ENCODE measurements at places on chromosomes 12 and 14. TPM values are rescaled to one million over a fixed set of nuclear protein-coding genes. Genes with fewer than 3 reads are reported as not detected.

DNA sequence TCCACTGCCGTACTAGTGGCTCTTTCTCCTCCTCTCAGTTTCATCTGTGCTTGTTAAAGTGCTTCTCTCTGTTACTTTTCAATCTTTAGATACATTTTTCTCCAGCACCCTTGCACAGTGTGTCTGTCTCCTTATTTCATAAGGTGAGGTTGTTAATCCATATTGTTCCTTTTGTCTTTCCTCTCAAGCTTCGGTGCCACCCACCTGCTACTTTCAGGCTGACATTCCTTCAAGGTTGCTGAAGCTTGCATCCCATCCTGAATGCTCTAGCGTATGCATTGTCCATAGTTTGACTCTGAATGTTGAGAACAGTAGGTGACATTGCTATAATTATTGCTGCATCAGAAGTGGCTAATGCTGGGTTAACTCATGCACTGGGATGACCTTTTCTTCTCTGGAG, 20.6 kb downstream of the TUNAR start:
- H3K36me3 ChIP-seq = no peaks in the 10 kb centered on the region
- no peaks in the 10 kb centered on the region for H3K27me3 ChIP-seq
- no peaks in the 10 kb centered on the region for H3K4me1 ChIP-seq

- no peak overlapping the region for H3K27ac ChIP-seq
- no peaks in the 10 kb centered on the region for H3K36me3 ChIP-seq
- H3K27me3 ChIP-seq = peaks cover 2% of the 10 kb centered on the region
- DNase-seq = no peak
These were observed 41.2 kb upstream of the CRY1 start for GRCh38 chr12:107134558-107134957.

- no peaks in the 10 kb centered on the region for H3K36me3 ChIP-seq
- no peak for DNase-seq
- no peaks in the 10 kb centered on the region for H3K27me3 ChIP-seq
- no peak overlapping the region for H3K27ac ChIP-seq
These were observed 149.2 kb upstream of the FBXO33 start for GRCh38 chr14:39581474-39581873.

DNA sequence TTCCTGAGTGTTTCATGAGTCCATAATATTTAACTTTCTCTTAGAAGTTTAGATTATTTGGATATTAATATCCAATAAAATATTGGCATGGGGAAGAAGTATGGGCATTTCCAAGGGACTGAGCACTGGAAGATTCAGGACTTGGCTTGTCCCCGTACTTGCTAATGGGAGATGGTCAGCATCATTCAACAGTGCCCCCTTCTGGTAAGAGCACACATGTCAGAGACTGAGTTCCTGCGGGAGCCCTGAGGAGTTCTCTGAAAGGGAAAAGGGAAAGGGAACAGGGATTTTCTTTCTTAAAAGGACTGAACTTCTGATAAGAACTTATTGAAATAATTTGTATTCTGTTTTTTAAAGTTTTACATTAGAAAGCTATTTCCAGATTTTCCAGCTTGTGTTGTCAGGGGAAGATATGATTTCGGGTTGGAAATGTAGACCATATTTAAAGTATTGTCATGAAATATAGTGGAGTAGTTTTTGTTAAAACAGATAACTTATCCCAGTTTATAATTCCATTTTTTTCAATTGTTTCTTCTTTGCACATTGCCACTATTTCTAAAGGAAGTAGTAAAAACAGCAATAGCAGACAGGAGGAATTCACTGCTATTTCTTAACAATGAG, 59.8 kb upstream of the C12orf71 start:
- no peaks in the 10 kb centered on the region for H3K27me3 ChIP-seq
- no peak for DNase-seq
- H3K27ac ChIP-seq = no peak overlapping the region
- no peaks in the 10 kb centered on the region for H3K4me1 ChIP-seq

- no peak overlapping the region for H3K4me3 ChIP-seq
- no peaks in the 10 kb centered on the region for H3K4me1 ChIP-seq
- no peak overlapping the region for H3K27ac ChIP-seq
These were observed 251.7 kb downstream of the PDZRN4 start for GRCh38 chr12:41439801-41440200.

EIF2S3B gene
- total RNA-seq = not detected

GDF3 gene
- not detected for total RNA-seq

- no peaks in the 10 kb centered on the region for H3K36me3 ChIP-seq
- no peaks in the 10 kb centered on the region for H3K27me3 ChIP-seq
- peak; percentile 91 for DNase-seq
- H3K4me3 ChIP-seq = peak overlapping the region; percentile 63
These were observed 46.4 kb upstream of the PLXNC1 start for GRCh38 chr12:94101738-94102660.

GRCh38 chr14:23640524-23641141, 4.5 kb downstream of the DHRS2 start:
- H3K4me3 ChIP-seq = no peak overlapping the region
- DNase-seq = no peak
- H3K4me1 ChIP-seq = no peaks in the 10 kb centered on the region
- no peaks in the 10 kb centered on the region for H3K27me3 ChIP-seq
- H3K36me3 ChIP-seq = no peaks in the 10 kb centered on the region

CCDC196 gene
- total RNA-seq = not detected

DNA sequence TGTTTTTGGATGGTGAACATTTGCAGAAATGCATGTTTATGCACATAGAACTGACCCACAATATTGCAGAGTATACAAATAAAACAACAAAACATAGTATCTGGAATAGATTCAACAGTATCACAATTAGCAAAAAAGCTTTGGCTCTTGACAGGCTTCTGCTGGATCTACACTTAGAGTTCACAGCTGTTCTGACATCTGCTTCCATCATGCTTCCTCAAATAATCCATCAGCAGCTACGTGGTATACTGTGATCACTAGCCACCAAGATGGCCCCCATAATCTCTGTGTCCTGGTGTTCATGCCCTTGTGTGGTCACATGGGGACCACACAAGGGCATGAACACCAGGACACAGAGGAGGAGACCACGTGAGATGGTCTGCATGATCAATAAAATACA, 166.6 kb upstream of the CCDC198 start:
- no peaks in the 10 kb centered on the region for H3K27me3 ChIP-seq
- no peak overlapping the region for H3K27ac ChIP-seq
- H3K36me3 ChIP-seq = no peaks in the 10 kb centered on the region

DNA sequence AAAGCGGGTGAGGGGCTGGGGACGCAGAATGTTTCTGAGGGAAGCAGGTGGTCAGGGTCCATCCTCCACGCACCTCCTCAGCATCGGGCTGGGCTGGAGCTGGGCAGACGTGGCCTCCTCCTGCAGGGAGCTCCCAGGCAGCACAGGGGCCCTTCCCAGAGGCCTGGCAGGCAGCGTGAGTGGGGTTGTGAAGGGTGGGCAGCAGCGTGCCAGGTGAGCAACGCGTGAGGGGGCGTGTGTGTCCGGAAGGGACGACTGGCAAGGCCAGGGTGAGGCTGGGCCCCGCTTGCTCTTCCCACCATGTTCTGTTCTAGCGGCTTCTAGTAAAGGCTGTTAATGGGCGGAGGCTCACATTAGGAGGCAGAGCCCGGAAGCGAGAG, 17.1 kb downstream of the ANKRD9 start:
- no peak for DNase-seq
- no peaks in the 10 kb centered on the region for H3K27me3 ChIP-seq
- no peaks in the 10 kb centered on the region for H3K4me1 ChIP-seq
- peaks cover 12% of the 10 kb centered on the region for H3K36me3 ChIP-seq

DNA sequence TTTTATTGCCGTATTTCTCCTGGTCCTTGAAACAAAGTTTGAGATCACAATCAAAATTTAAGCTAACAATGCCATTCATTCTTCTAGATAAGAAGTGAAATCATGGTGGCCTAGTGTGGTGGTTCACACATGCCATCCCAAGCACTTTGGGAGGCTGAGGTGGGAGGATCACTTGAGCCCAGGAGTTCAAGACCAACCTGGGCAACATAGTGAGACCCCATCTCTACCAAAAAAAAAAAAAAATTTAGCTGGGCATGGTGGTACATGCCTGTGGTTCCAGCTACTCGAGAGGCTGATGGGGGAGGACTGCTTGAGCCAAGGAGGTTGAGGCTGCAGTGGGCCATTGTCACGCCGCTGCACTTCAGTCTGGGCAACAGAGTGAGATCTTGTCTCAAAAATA, 24.2 kb downstream of the GDF11 start:
- no peak for DNase-seq
- no peak overlapping the region for H3K27ac ChIP-seq
- peaks cover 4% of the 10 kb centered on the region for H3K36me3 ChIP-seq

DNA sequence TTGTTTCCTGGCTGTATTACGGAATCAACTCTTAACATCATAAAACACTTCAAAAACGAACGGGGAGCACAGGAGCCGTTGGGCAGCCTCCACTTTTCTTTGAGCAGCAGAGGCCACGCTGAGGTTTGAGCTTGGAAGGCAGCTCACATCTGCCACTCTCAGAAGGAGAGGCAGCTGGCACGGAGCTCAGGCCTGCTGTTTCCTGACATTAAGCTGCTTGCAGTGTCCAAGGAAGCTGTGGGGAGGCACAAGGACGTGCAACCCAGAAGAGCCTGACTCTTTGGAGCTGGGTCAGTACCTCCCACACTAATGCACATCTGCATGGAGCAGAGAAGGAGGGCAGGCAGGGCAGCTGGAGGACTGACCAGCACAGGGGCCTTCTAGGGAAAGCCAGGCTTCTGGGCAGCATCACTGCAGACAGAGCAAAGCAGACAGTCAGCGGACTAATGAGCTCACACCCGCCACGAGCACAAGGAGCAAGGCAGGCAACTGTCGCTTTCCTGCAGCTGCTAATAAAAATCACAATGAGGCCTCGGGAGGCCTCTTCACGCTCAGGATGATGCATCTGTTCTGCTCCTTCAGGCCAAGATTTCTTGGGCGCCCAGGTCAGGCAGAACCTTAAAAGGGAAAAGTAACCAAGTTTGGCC, 211.1 kb downstream of the GLT1D1 start:
- no peaks in the 10 kb centered on the region for H3K36me3 ChIP-seq
- H3K27ac ChIP-seq = no peak overlapping the region
- H3K4me3 ChIP-seq = no peak overlapping the region
- no peaks in the 10 kb centered on the region for H3K27me3 ChIP-seq

- no peak overlapping the region for H3K4me3 ChIP-seq
- no peaks in the 10 kb centered on the region for H3K4me1 ChIP-seq
- H3K27ac ChIP-seq = no peak overlapping the region
- H3K27me3 ChIP-seq = no peaks in the 10 kb centered on the region
- DNase-seq = no peak
These were observed 267.2 kb downstream of the PAWR start for GRCh38 chr12:79423560-79423959.

- H3K27me3 ChIP-seq = no peaks in the 10 kb centered on the region
- H3K4me1 ChIP-seq = peaks cover 10% of the 10 kb centered on the region
- no peak overlapping the region for H3K4me3 ChIP-seq
- no peaks in the 10 kb centered on the region for H3K36me3 ChIP-seq
- H3K27ac ChIP-seq = no peak overlapping the region
These were observed 4.0 kb downstream of the RASAL1 start for GRCh38 chr12:113131556-113131955.

DNA sequence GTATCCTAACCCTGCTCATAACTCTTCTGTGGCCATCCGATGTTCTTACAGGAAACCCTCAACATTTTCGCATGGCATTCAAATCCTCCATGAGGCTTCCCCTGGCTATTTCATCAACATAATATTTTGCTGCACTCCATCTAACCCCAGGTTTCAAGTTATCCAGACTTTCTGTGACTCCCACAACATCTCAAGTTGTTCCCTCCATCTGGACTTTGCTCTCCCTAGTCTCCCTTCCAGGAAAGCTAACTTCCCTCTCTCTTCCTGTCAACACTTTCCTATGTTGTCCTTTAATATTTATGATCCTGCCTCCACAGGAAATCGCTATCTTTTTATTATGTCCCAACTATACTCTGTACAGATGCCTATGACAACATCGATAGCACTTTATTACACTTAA, 146.1 kb downstream of the METTL25 start:
- H3K4me1 ChIP-seq = no peaks in the 10 kb centered on the region
- H3K36me3 ChIP-seq = no peaks in the 10 kb centered on the region
- DNase-seq = no peak
- no peak overlapping the region for H3K4me3 ChIP-seq
- no peaks in the 10 kb centered on the region for H3K27me3 ChIP-seq
- H3K27ac ChIP-seq = no peak overlapping the region

DNA sequence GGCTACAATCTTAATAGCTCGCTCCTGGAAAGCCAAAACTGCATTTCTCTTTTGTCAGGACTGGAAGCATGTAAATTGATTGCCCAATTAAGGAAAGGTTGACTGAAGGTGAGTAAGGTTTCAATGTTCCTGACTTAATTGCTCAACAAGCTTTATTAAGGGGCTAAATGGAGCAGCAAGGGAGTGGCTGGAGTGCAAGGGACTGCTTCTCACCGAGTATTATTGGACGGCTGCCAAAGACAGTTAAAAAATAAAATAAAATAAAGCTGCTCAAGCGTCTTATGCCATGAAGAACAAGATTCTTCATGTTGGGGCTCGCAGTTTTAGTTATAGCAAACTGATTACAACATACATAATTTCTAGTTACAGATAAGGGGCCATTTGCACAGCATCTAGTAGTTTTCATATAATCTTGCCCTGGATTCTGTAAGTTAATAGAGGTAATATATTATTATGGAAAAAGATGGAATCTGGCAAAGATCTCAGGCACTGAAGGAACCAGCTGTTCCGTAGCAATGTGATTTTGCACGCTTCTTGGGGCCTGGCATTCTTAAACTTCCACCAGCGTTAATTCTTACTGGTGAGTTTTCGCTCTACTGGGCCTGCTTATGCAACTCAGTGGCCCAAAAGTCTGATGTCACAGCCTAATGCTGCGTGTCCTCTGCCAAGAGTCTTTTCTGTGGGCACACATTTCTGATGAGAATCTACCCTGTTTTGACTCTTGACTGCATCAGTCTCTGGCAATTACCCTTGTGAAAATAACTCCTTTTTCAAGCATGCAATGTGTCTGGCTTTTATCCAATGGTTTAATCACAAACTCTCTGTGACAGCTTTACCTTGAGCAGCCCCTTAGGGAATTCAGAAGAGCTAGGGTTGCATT, 108.5 kb downstream of the SLC38A1 start:
- H3K36me3 ChIP-seq = no peaks in the 10 kb centered on the region
- DNase-seq = no peak
- H3K27ac ChIP-seq = no peak overlapping the region

DNA sequence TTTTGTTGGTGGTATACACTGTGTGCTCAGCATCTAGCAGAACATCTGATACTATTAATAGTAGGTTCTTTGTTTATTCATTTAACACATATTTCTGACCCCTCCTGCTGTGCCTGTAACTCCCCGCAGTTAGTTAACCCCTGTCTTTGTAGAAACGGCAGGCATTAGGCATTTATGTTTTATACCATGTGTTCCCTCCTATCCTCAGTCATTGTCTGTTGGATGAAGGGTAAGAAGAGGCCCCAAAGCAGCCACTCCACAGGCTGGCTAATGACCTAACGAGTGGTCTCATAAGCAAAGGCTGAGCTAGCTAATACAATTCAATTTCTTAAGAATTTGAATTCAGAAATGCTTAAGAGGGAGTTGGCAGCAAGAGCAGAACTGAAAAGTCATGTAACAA, 170.8 kb downstream of the TMX1 start:
- H3K4me3 ChIP-seq = no peak overlapping the region
- no peaks in the 10 kb centered on the region for H3K4me1 ChIP-seq
- DNase-seq = no peak

KLHL33 gene
- not detected for total RNA-seq

Measured in upper lobe of left lung (tissue), 6 donors.